ENCODE measurements at places on chromosomes 3 and 15.

- no peak for DNase-seq
Observed at GRCh38 chr3:117708601-117709000, 999.0 kb downstream of the TUSC7 start.

DNA sequence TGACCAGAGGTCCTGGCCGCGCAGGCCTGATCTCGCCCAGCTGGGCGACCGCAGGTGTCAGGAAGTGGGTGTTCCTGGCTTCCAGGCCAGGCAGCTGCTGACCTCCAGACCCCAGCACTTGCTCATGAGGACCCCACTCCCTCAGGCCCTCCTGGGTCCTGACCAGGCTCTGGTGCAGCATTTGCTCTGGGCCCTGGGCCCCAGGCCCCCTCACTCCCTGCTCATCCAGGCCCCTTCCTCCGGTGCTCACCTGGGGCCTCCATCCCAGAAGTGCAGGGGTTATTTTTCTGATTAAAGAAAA is 7.7 kb upstream of the ROPN1B start:
- no peak for DNase-seq

DNA sequence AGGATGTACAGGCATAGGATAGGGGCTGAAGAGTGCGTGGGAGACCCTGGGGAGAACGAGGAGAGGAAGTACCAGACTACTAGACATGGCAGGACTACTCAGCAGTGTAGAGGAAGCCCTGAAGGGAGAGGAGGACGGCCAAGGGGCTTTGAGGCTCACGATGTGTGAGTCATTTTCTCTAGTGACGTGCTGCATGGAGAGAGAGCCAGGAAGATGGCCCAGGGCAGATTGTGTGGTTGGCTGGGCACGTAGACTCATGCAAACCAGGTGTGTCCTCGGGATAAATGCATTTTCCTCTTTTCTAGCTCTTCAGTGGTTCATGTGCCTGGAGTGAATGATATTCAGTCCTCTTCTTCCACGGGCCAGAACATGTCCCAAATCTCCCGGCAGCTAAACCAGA is 115.0 kb upstream of the ABHD17C start:
- no peak for DNase-seq

GRCh38 chr3:108415661-108416060 is 94.7 kb downstream of the MYH15 start:
- DNase-seq, result no peak

- no peak for DNase-seq
Observed at GRCh38 chr3:4220065-4220464, 83.1 kb upstream of the SETMAR start.
